ENCODE measurements at places on chromosomes 2 and 18.

DNA sequence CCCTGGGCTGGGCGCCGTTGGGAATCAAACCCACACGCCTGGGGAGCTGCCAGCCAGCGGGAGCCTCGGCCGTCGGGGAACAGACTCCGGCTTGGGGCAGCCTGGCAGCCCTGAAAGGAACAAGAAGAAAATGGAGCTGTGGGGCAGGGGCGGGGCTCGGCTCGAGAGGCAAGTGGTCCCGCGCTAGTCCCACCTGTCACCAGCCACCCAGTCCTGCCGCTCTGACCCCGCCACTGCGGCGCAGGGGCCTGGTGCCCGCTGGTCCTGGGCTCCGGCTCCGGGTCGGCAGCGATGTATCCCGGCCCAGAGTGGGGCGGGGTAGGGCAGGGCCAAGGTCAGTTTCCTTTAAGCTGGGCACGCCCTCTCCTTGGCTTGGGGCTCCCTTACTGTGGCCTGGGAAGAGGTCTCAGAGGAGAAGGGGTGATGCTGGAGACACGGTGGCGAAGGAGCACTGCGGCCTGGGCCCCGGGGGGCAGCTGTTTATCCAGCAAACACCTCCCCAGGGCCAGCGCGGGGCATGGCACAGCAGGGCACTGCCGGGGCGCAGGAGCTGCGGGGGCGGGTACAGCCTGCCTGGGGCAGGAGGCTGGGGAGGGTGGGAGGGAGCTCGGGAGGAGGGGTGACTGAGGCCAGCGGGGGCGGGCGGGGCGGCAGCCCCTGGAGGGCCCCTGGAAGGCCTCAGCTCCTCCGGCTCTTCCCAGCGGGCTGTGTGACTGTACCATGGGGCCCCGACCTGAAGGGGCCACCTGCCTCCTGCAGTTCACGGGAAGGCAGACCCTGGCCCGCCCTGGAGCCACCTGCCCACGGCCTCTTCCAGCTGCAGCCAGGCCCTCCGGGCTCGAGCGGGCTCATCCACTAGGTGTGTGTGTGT lies 15.6 kb downstream of the ODC1 start:
- no peak for DNase-seq

- no peak for DNase-seq
Measured at GRCh38 chr2:23050388-23050787, 334.6 kb upstream of the KLHL29 start.

GRCh38 chr2:157256626-157257025 lies 879 bp upstream of the GALNT5 start:
- DNase-seq = no peak

GRCh38 chr2:98058191-98058975 lies 28.6 kb upstream of the VWA3B start:
- no peak for DNase-seq

DNA sequence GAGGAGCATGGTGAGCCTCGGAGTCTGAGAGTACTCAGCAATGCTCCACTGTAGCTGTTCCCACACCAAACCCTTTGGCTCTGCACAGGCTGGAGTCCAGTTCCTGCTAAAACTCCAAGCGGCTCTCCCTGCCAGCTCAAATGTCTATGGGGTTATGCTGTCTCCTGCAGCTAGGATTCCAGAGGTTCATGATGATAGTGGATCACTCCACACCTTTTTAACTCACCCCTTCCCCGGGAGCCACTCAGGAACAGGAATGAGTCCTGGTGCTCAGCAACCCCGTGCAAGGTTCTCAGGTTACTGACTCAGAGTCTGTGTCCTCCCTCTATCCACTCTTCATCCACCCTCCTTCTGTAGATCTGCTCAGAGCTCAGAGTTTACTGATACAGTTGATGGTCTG lies 410.0 kb downstream of the CDH19 start:
- DNase-seq = no peak

Data from stimulated activated CD8-positive, alpha-beta memory T cell treated with anti-CD3 and anti-CD28 coated beads, Interleukin-4, amount 100 ng/mL, for 24 hours (primary cell).